ENCODE measurements at places on chromosomes 16 and 17.

GRCh38 chr16:48102083-48103008 lies 53.4 kb downstream of the ABCC12 start:
- DNase-seq: no peak

DNA sequence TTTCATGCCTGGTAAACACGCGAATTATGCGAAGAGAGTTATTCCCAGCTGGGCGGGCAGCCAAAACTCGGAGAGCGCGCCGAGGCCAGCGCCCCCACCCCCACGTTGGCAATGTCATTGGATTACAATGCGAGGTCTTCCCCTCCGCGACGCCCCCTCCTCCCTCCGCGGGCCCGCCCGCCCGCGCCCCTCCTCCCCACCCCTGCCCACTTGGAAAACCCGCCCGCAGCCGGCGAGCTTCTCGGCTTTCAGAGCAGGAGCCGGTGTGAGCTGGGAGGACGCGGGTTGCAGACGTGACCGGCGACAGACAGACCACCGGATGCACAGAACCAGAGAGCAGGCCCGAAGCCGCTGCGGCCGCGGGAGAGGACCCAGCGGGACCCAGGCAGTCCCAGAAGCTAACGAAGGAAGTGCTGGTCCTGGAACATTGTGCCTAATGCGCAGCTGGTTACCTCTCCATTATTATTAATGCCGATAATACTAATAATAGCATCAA lies 4.0 kb downstream of the NOG start:
- no peak for DNase-seq

DNA sequence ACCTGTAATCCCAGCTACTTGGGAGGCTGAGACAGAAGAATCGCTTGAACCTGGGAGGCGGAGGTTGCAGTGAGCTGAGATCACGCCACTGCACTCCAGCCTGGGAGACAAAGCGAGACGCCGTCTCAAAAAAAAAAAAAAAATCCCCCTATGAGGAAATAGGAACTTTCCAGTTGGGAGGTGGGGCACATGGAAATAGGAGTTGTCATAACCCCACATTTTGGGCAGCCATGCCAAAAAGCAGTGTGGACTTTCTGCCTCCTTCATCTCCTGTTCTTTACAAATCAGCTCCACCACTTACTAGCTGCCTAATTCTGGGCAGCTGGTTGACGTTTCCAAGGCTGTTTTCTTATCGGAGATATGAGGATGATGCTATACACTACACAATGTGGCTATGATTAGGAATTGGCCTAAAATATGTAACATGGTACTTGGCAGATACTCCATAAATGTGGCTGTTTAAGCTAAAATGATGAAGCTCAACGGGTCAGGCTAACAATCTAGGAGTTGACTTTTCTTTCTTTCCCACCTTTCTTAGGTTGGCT lies 21.5 kb upstream of the CCL5 start:
- DNase-seq: no peak

- no peak for DNase-seq
These were observed 1.2 kb downstream of the LCAT start for GRCh38 chr16:67942510-67943255.

DNA sequence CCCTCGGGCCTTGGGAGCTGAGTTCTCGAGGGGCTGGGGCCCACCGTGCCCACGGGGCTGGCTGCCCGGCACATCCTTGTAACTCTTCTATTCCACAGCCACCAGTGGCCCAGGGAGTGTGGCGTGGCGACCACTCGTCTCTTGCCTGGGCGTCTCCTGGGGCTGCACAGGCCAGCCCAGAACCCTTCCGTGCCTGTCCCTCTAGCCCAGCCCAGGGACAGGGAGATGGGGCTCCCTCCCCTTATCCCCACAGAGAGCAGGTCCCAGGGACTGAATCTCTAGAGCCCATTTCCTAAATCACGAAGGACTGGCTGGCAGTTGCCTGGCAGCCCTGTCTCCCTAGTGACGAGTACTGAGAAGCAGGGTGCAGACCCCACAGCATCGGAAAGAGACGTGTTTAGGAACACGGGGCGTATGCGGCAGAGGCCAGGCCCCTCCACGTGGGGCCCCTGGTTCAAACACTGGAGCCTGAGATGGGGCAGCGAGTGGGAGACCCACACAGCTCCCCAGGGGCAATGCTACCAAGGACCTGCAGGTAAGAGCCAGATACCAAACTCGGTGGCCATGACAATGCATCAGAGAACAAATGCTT lies 51.0 kb downstream of the TIMM22 start:
- no peak for DNase-seq

DNA sequence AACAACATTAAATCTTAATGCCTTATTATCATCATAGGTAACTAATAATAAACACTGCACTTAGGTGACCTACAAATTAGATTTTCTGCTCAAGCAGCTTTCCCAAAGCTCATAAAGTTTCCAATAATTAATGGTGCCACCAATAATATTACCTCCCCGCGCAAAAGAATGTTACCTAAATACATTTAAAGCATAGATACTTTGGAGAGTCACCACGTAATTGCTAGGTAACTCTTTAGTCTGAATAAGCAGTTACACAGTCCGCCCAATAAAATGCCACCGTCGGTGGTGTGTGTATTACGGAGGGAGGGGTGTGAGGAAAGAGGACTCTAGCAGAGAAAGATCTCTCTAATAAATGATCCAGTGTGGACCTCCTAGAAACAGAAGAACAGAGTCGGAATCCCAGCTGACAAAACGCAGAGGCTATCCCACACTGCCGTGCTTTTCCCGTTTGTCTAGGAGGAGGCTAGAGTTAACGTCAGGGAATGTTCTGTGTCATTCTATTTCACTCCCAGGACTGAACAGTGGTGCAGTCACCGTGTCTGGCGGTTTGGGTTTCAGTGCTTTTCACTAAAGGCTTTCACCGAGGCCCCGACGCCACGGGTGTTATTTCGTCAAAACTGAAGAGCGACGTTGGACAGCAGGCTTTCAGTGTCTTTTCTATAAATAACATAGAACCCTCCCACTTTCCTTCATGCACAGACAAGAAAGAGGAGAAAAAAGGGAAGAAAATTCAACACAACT lies 630 bp downstream of the RNFT1 start:
- peak; percentile 14 for DNase-seq

- no peak for DNase-seq
These were observed 47.7 kb downstream of the SMURF2 start for GRCh38 chr17:64614266-64615027.
